ENCODE measurements at places on chromosomes 5 and 9.

DNA sequence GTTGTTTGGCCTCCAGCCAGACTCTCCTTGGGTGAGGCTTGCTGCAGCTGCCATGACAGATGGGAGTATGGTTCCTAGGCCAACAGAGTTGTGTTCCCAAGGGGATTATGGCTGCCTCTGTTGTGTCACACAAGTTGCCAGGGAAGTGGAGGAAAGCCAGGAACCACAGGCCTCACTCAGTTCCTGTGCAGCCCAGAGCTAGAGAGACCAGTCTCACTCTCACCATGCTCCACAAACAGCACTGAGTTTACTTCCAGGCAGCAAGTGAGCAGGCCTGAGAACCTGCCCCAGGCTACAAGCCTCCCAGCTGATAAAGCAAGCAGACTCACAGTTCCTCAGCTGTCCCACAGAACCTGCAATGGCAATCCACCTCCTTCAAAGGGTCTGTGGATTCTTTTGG is 273.6 kb upstream of the TAS2R1 start:
- no peak for DNase-seq

DNA sequence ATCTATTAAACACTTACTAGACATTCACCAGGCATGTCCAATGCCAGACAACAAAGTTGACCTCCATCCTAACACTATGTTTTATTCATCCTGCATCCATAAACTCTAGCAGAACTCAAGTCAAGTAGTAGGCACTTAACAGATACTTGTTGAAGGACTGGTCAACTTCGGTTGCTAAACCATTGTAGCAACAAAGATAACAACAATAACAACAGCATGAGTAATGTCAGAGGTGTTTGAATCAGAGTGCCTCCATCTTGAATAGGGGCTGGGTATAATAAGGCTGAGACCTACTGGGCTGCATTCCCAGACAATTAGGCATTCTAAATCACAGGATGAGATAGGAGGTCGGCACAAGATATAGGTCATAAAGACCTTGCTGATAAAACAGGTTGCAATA is 180.5 kb upstream of the ZNF462 start:
- DNase-seq: no peak

GRCh38 chr5:160023007-160023907 is 14.3 kb downstream of the TTC1 start:
- no peak for DNase-seq

GRCh38 chr5:76849419-76850291 is at the start of gene S100Z:
Gene S100Z (plus strand): TSS chr5:76850014. CDS start chr5:76875360, 25,346 bp downstream.
- no peak for DNase-seq

DNA sequence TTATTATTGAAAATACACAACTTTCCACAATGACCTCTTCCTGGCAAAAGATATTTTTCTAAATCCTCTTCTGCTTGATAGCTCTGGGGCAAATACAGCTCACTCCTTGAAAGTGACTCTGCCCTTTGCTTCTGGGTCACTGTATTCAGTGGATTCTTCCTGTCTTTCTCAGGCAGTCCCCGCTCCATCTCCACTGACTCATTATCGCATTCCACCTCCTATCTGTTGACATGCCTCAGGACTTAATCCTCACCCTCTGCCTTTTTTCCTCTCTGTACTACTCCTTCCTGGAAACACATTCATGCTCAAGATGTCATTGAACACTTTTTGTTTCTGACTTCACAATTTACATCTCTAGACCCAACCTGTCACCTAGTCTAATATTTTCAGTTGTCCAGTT is 8.4 kb upstream of the RGS7BP start:
- DNase-seq: no peak

- DNase-seq: no peak
These were observed 8.5 kb downstream of the SPINK9 start for GRCh38 chr5:148343603-148344487.

DNA sequence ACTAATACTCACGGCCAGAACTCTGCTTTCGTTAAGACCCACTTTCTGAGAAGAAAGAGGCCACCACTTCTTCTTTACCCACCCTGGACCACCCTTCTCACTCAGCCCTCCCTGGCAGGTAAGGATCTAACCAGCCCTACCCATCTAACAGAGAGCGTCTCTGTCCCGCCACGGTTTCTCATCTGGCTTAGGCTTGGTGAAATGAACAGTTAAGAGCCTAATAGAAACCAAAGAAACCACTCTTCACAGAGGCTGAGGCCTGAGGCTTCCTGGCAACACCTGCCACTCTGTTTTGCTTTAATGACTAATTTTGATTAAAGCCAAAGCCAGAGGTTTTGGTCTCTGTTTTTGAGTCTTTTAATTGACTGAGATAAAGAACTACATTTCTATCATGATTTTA is 354.1 kb upstream of the SLC30A5 start:
- no peak for DNase-seq

DNA sequence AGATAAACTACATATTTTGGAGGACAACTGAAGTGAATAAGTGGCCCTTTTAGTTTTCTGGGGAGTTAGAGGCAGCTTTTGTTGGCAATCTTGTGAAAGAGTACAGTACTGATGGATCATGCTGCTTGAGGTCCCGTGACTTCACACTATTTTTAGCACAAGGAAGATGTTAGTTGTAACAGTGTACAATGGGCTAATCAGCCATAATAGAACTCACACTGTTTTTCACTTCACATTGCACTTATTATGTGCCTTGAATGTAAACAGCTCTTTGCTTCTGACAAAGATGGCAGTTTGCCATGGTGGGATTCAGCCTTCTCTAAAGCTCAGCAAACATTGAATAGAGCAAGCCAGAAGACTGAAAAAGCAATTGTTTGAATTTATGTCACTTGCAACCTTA is 176.7 kb upstream of the ZNF608 start:
- no peak for DNase-seq

GRCh38 chr5:130890610-130891009 is 274.4 kb downstream of the HINT1 start:
- no peak for DNase-seq

DNA sequence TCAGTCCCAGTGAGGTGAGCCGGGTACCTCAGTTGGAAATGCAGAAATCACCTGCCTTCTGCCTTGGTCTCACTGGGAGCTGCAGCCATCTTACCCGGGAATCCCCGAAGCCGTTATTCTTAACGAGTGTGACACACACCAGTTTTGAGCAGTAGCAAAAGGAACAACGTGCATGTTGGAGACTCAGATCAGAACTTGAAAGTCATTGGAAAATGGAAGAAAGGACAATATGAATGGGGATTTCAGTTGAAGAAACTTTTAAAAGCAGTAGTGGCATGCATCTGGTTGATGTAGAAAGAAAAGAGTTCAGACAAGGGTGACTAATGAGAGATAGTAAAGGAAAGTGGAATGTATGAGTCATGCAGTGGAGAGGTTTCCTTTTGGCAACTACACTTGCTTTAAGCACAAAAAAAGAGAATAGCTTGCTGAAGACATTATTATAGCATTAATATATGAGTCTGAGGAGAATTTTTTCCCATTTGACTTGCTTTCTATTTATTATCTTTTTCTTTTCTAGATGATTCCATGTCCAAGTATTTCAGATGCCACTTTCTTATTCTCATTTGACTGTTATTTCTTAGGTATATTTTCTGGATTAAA is 44.4 kb upstream of the ANKDD1B start:
- DNase-seq: no peak

DNA sequence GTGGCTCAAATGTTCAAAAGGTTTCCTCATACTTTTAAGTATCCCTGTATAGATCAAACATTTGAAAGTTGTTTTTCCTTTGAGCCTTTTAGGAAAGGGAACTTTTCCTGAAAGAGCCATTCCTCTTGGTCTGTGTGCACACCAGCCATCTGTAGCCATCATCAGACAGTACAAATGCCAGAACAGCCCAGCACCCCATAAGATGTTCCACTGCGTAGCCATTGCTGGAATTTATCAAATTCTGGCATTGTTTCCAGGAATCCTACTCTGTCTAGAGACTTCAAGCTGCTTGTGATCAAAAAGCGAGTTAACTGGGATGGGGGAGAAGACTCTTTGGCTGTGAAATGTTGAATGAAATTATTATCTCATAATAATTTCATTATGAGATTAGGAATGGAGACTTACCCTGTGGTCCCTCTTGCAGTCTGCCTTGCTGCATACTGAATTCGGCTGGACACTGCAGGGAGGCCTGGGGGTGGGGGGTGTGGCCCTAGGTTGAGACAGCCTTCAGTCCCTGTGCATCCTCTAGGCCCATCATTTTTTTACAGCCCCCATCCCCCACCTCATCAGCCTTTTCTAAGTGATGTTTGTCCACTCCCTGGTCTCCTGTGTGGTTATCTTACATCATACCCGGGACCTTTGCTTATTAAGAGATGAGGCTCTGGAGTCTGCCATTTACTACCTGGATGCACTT is 99.8 kb downstream of the RALGPS1 start:
- no peak for DNase-seq

GRCh38 chr5:158898185-158899177 is 201.2 kb downstream of the EBF1 start:
- no peak for DNase-seq

GRCh38 chr5:174459832-174460448 is 264.4 kb upstream of the MSX2 start:
- no peak for DNase-seq

GRCh38 chr9:91101611-91102168 is 260.0 kb downstream of the AUH start:
- DNase-seq: no peak

DNA sequence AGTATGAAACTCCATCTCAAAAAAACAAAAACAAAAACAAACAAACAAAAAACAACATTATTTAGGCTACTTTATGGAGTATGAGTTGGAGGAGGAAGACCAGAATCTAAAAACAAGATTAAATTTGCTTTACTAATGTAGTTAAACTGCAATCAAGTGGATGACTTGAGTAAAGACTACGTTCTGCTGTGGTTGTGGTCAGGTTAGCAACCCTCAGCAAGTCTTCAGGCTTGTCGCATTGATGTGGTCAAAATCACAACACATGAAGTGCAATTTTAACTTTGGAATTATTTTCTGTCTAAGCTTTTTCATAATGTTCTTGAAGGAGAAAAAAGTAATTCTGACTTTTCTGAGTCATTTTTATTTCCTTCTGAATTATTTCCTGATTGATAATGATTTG is 43.1 kb downstream of the PDE6A start:
- no peak for DNase-seq

GRCh38 chr5:4233671-4234070 is 638.0 kb downstream of the IRX1 start:
- DNase-seq: no peak

GRCh38 chr5:126503602-126504104 is 80.4 kb downstream of the GRAMD2B start:
- no peak for DNase-seq

- DNase-seq: no peak
These were observed 907.0 kb upstream of the DMAC1 start for GRCh38 chr9:8706531-8706930.

DNA sequence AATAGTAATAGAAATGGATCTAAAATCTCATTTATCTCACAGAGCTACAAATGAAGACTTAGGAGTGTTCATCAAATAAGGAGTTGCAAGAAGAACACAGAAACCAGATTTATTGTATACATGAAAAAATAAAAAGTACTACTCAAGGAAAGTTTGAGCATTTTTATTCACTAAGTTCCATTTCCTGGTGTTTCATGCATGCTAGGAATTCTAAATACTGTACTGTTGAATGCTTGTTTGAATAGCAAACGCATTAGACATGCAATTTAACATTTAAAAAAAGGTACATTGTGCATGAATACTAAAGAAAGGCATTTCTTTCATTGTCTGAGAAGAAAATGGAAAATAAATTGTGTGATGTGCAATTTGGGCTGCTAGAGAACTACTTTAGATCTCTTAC is 52.1 kb downstream of the C6 start:
- no peak for DNase-seq

DNA sequence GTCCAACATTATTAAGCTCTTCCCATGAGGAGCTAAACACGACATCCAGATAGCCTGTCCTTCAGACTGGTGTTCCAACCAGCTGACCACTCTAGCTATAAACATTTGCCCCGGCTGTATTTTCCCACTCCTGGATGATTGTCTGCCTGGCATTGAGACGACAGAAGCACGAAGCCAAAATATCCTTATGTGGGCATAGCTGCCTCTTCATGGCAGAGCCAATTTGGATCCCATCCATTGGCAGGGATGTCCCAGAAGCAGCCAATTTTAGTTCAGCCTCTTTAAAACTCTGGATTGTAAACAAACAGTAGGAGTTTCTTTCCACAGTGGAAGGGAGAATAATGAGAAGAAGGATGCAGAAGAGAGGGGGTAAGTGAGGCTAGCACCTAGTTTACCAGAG is 507.6 kb downstream of the CETN3 start:
- DNase-seq: no peak

- no peak for DNase-seq
These were observed 1.6 kb downstream of the BSPRY start for GRCh38 chr9:113350937-113351336.

- no peak for DNase-seq
These were observed 28.5 kb upstream of the SLC6A3 start for GRCh38 chr5:1473746-1474145.

GRCh38 chr5:146860213-146860893 is 18.2 kb downstream of the PPP2R2B start:
- peak; percentile 21 for DNase-seq

DNA sequence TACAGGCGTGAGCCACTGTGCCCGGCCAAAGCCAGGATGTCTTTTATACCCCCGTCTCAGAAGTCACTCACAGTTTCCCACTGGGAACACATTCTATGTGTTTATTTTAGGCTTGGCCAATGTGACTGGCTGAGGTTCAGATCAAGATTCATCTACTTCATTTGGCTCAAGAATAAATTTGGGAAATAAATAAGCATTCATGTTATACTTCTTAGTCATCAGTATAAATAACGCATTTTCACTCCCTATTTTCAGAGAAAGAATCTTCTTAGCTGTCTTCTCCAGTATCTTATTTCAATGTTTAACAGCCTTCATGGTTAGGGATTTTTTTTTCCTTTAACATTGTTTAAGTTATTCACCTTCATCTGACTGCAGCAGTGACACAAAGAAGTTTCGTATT is 11.8 kb downstream of the S100Z start:
- peak; percentile 7 for DNase-seq

DNA sequence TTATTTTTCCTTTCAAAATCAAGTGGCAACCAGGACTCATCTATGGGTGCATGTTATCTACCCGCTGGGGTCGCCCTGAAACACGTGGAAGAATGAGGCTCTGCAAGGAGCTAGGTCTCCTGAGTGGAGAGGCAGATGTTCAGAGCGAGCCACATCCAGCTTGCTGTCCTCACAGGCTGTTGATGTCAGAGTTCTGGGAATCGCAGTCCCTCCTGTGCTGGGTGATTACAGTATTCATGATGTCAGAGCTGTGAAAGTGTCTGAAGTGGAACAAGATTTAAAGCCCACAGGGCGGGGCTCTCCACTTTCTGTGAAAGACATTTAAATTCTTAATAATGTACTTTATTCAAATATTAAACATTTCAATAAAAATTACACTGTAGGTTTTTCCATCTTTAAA is 24.4 kb upstream of the LMX1B start:
- no peak for DNase-seq

GRCh38 chr5:45623832-45624231 is 72.3 kb downstream of the HCN1 start:
- DNase-seq: no peak

- peak; percentile 80 for DNase-seq
These were observed 438 bp downstream of the SOX30 start for GRCh38 chr5:157651623-157652376.
